ENCODE measurements at places on chromosomes 2 and 18.

GRCh38 chr18:6874315-6874714 lies 144.8 kb downstream of the ARHGAP28 start:
- no peak for DNase-seq

DNA sequence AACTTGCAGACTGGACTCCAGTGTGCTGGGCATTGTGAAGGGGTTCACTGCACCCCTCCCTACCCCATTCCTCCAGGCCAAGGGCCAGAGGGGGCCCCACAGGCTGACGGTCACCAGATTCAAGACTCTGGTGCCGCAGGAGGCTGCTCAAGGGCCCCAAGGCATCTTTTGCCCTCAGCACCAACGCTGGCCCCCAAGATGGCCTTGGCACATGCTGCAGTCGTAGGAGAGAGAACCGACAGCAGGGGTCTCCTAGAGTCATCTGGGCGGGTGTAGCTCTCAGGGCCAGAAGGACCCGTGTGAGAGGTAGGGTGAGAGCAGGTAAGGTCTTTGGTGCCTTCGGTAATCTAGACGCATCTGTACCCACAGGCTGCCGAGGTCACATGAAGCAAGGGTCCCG lies 18.7 kb upstream of the ODC1 start:
- no peak for DNase-seq

DNA sequence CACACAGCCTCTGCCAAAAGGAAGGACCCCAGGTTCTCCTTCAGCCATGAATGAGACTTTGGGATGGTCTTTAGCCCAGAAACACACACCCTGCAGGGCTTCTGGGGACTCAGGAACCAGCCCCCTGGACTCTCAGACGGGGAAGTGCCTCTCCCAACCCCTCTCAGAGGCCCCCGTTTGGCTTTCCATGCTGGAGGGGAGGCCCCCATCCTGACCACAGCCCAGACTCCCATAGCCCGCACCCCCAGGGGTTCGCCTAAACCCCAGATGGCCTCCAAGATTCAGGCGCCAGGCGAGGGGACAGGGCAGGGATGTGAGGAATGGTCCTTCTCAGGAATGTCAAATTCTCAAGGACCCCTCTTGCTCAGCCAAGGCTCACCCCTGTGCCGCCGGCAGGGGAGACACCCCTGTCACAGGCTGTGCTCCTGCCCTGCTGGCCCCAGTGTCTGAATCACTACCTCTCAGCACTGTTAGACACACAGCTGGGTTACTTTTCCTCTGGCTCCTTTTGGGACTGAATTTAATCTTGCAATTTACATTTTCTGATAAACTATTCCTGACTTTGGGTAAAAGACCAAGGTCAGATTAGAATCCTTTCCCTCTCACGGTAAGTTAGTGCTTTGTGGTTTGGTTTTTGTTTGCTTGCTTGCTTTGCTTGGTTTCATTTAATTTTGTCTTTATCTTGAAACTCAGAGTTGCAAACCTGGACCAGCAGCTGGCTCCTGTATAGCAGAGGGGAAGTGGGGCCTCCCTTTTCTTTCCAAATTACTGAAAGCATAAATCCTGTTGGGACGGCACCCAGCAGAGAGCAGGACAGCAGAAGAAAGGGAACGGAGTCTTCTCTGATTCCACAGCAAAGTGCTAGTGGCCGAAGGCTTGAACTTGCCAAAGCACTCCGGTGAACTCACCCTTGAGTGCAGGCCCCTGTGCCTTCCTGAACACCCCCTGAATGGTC lies 198.9 kb upstream of the RAB6C start:
- DNase-seq = no peak

DNA sequence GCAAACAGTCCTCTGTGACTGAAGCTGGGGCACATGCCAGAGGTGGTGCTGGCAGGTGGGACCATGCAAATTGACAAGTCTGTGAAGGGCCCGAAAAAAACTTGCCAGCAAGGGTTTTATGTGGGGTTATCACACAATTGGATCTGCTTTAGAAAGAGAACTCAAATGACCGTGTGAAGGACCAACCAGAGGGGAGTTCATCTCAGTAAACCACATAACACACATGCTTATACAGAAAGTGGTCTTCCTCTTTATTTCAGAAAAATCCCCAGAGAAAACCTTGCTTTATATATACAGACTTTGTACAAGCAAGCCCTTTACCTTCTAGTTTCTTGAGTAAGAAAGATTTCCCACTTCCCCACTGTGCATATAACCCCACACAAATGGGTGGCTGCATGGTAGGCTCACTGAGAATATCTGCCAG lies 46.7 kb downstream of the KIDINS220 start:
- DNase-seq = no peak

DNA sequence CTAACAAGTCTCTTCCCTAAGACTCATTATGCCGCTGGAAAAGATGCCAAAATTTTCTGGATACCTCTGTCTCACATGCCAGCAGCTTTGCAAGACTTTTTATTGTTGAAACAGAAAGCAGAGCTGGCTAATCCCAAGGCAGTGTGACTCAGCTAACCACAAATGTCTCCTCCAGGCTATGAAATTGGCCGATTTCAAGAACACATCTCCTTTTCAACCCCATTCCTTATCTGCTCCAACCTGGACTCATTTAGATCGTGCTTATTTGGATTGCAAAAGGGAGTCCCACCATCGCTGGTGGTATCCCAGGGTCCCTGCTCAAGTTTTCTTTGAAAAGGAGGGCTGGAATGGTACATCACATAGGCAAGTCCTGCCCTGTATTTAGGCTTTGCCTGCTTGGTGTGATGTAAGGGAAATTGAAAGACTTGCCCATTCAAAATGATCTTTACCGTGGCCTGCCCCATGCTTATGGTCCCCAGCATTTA lies 26.3 kb downstream of the DHRS9 start:
- DNase-seq = no peak

DNA sequence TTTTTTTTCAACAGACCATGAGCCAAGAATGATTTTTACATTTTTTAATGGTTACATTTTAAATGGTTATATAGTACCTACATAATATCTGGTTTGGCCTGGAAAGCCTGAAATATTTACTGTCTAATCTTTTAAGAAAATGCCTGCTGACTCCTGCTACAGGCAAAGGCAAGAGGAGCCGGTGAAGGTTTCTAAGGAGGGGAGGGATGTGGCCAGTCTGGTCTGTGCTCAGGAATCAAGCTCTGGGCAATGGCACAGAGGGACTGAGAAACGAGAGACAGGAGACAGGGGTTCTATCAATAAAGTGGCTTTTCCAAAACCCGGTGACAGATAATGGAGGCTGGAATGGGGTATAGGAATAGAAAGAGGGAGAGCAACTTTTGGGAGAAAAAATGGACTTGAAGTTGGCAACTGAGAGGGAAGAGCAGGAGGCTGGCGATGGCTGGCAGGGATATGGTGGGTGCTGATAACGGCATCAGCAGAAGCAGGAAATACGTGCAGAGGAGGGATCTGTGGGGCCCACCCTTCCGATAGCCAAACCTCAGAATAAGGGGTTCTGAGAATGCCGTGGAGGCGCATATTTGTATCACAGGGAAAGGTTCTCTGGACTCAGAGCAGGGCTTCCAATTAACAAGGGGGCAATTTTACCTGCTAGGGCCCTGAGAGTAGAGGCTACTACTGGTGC lies 64.0 kb upstream of the DNMT3A start:
- DNase-seq = no peak

- no peak for DNase-seq
Observed at GRCh38 chr2:33588232-33588631, 10.9 kb downstream of the FAM98A start.

DNA sequence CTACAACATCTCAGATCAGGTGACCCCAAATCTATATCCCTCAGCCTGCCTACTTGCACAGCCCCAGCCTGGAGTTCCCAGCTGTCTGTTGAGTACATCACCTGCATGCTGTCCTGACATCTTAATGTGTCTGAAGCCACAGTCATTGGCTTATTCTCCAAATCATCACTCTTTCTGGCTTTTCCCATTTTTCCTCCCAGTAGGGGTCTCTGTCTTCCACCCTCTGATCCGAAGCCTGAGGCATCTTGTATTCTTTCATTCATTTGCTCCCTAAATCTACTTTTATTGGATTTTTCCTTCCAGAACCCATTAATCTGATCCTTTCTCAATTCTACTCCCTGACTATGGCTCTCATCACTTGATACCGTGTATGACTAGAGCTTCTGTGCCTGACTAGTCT lies 332.9 kb upstream of the DCC start:
- no peak for DNase-seq

- DNase-seq = no peak
Observed at GRCh38 chr18:48914581-48915251, 36.0 kb downstream of the SMAD7 start.

DNA sequence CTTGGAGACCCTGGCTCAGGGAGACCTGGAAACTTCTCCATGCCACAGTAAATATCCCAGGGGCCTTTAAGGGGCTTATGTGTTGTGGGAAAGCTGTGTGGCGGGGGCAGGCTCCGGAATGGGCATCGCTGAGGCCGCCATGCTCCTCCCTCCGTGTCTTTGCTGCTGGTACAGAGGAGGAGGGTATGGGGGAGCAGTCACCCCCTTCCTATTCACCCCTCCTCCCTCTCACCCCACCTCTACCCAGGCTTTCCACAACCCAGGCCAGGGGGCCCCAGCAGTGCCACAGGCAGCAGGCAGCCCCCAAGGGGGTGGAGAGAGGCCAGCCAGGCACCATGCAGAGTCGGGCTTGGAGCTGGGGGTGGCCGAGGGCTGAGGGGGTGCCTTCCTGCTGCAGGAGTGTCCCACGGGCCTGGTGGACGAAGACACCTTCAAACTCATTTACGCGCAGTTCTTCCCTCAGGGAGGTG lies 28.0 kb upstream of the FAHD2A start:
- no peak for DNase-seq

GRCh38 chr2:102782933-102783332 lies 21.1 kb downstream of the TMEM182 start:
- no peak for DNase-seq

DNA sequence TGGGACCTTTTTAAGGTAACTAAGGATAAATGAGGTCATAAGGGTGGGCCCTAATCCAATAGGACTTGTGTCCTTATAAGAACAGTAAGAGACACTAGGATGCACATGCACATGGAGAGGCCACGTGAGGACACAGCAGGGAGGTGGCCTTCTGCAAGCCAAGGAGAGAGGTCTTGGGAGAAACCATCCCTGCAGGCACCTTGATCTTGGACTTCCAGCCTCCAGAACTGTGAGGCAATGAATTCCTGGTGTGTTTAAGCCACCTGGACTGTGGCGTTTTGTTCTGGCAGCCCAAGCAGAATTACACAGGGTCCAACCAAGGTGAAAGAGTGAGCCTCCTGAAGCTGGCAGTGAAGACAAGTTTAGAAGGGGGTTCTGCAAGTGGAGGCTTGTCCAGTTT lies 89.6 kb upstream of the IL1R2 start:
- DNase-seq = no peak

- DNase-seq = no peak
Observed at GRCh38 chr2:15388406-15389325, 172.5 kb downstream of the NBAS start.

DNA sequence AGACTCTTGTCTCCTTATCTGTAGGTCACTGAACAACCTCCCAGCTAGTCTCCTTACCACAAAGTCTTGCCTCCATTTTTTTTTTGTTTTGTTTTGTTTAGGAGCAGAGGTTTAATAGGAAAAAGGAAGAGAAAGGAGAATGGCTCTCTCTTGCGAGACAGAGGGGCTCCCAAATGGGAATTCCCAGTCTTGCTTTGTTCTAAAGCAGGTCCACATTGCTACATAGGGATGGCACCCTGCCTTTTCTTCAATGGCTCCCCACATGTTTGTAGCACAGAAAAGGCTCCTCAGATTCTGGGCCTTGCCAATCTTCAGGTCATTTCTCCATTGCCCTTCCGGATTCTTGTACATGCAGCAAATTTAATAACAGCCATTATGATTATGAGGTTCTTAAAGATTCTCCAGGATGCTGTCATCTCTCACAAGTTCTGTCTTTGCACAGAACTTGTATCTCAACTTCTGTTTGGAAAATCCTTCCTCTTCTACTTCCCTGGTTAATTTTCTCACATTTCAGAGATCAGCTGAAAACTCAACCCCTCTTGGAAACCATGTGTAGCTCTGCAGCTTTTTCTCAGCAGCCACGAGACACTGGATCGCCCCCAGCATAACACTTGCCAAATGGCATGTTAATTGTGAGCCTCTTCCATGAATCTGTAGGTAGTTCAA lies 23.6 kb downstream of the IL1F10 start:
- no peak for DNase-seq

Measured in activated T-cell treated with anti-CD3 and anti-CD28 coated beads, Interleukin-2, amount 50 U/mL, for 72 hours (primary cell).